H4 (cell line): ENCODE measurements at places on chromosomes 3 and 15. TPM values are rescaled to one million over a fixed set of nuclear protein-coding genes. Genes with fewer than 3 reads are reported as not detected.

CRABP1 gene
- total RNA-seq, result not detected in 2 replicates

ZBTB47 gene
- total RNA-seq, result 1.9 and 3.8 TPM in 2 replicates

DNA sequence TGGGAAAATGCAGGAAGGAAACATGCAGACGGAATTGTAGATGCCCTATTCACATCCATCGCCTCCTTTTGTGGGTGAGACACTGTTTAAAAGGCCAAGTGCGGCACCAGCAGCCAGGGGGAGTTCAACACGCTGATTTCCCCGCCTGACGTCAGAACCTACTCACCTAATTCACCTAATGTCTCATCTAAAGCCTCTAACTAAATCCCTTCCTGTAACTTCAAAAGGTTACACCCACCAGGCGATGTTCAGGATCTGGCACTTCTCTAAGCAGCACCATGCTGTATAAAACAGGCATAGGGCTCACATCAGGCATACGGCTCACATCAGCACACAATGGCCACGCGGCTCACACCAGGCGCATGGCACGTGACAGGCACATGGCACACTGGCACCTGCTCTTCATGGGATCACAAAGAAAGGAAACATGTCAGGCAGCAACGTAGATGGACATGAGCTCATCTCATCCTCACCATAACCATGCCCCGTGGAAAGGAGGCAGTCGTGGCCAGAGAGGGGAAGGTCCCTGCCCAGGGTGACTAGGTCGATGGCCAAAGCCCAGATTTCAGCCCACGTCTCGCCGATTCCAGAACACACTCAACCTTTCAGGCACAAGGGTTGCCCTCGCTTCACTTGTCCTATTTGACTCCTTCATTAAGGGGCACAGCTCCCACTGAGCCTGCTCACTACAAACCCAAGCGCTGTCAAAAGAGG, 21.7 kb downstream of the XXYLT1 start:
- no peak for DNase-seq

DNA sequence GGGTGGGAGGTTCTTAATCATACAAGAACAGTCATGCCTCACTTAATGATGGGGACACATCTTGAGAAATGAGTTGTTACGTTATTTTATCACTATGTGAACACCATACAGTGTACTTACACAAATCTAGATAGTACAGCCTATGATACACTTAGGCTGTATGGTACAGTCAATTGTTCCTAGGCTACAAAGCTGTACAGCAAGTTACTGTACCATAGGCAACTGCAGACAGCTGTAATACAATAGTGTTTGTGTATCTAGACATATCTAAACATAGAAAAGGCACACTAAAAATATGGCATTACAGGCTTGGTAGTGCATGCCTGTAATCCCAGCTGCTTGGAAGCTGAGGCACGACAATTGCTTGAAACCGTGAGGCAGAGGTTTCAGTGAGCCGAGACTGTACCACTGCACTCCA, 55.7 kb upstream of the PLXND1 start:
- DNase-seq, result no peak

- DNase-seq, result no peak
Observed at GRCh38 chr3:5585085-5585484, 397.6 kb downstream of the EDEM1 start.

DNA sequence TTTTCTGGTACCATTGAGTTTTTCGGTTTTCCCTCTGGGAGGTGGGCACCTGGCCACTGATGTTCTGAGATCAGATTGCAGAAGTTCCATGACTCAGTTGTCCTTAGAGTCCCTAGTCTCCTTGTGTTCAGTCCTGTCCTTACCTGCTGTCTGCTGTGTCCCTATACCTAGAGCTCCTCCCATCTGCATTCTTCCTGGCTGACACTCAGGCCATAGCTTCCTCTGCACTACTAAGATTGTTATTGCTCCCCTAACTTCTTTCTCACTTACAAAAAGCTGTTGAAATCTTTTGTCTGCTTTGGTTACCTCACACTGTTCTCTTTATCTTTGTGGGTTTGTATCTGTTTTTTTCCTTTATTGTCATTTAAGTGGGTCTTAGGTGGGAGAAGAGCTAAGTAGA, 13.2 kb downstream of the USP3 start:
- no peak for DNase-seq

- DNase-seq, result no peak
Observed at GRCh38 chr3:77462951-77463350, 423.1 kb downstream of the ROBO2 start.

KLF15 gene
- total RNA-seq, result 1.1 and 1.6 TPM in 2 replicates

- DNase-seq, result no peak
Observed at GRCh38 chr15:83835479-83835878, 181.6 kb downstream of the ADAMTSL3 start.

GRCh38 chr15:71313806-71314205, 198.5 kb downstream of the THSD4 start:
- DNase-seq, result no peak

PRRT3 gene
- 3.0 and 3.4 TPM in 2 replicates for total RNA-seq

ITGB5 gene
- total RNA-seq, result 189 and 223 TPM in 2 replicates

DNA sequence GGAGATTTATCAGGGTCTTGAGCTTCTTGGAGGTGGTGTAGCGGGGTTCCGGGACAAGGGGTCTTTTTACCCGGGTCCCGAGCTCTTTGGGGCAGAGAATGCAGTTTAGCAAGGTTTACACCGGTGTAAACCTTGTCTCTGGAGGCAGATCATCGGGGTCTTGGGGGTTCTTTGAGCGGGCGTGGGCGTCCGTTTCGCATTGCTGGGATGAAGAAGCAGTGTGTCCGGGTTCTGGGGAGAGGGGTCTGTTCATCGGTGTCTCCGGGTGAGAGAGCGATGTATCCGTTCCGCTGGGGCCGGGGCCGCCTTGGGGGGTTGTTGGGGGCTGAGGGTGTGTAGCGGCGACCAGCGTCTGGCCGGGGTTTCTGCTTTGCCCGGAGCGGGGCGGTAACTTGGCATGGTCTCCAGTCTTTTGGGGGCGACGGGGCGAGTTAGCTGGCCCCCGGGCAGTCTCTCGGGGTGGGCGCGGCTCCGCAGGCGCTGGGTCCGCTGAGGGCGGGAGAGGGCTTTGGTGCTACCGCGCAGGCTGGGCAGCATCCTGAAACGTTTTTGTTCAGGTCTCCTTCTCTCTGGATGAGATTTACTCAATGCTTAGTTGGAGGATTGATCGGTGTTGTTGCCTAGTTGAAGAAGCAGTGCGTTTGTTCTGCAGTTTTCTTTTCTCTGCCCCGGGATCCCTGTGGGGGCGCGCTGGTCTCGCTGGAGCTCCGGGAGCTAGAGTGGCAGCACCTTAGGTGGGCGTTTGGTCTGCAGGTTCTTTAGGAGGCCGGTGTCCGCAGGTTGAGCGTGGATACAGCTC, 843 bp downstream of the GLCE start:
- no peak for DNase-seq

MYO5C gene
- total RNA-seq, result 0.06 and 0.29 TPM in 2 replicates

DNA sequence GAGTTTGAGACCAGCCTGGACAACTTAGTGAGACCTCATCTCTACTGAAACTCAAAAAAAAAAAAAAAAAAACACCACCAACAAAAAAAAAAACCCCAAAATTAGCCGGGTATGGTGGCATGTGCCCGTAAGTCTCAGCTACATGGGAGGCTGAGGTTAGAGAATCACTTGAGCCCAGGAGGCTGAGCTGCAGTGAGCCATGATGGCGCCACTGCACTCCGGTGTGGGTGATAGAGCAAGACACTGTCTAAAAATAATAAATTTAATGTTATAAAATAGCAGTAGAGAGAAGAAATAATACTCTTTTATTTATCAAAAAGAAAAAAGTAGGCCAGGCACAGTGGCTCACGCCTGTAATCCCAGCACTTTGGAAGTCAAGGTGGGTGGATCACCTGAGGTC, 17.4 kb downstream of the RCCD1 start:
- DNase-seq, result no peak

- DNase-seq, result no peak
Observed at GRCh38 chr3:112096176-112096575, 10.0 kb downstream of the C3orf52 start.

DNA sequence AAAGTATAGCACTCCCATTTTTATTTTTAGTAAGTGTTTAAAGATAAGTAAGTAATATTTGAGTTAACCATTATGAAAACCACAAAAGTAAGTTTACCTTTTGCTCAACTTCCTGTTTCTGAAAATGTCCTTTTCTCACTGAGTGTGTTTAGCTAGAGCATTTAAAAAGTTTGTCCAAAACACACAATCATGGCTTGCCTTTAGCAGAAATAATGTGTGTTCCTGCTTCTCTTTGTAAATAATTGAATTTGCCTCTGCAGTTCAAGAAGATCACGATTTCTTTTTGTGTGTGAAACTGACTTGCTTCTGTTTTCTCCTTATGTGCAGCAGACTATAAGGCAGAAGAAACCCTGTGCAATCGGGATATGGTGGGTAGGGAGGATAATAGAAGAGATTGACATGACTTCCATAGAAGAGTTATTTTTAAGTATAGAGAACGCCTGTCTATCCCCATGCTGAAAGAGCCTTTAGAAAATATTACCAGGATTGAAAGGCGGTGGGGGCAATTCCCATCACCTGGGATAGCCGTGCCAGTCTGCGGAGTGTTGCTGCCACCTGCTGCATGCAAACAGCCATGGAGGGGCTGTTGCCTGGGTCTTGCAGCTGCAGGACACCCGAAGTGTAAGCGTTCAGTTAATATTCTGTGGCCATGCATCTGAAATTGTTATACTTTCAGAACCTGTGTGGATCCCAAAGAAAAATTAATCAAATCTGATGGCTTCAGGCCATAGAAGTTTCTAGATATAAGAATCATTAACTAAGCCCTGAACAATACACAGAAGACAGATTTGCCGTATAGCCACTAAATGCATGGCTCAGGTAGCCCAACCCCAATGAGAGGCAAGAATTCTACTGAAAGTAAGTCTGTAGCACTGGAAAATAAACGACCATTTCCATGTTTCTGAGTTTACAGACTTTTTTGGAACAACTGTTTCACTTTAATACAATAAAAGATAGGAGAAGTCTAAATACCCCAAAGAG, 2.4 kb upstream of the CD96 start:
- peak; percentile 71 for DNase-seq

TMEM212 gene
- total RNA-seq, result not detected in 2 replicates

GRCh38 chr15:34370129-34370528, 3.1 kb upstream of the LPCAT4 start:
- no peak for DNase-seq

GOLGA6L10 gene
- 0.56 TPM in 1 of 2 replicates, not detected in the other for total RNA-seq

PPARG gene
- 34.7 and 36.8 TPM in 2 replicates for total RNA-seq

DNA sequence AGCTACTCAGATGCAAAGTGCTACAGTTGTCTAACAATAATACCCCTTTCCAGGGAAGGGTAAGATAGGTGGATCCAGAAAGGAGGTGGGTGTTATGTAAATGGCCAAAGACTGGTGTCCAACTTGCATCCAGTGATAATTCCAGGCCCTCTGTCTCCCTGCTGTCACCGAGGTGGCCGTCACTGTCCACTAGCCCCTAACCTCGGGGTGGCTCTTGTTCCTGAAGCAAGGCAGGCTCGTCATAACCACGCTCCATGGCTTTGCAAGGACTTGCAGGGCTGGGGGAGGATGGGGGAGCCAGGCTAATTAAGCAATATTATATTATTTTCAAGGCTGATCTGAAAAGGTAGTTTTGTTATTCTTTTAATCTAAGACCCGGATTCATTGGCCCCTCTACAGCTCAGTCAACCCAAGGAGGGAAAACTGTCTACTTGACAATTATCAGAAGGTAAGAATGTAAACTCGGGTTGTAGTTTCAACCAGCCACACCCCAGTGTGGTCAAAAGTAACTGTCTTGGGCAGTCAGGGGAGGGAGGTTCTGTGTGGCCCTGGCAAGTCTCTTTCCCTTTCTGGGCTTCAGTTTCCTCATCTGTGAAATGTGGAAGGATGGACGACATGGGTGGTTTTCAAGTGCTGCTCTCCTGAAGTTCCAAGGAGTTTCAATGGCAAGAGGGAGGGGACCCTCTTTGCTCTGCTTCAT, 220.1 kb upstream of the BHLHE40 start:
- no peak for DNase-seq

SLC7A14 gene
- not detected in 2 replicates for total RNA-seq

- peak; percentile 40 for DNase-seq
Observed at GRCh38 chr3:141020143-141020830, 30.9 kb upstream of the SPSB4 start.

- no peak for DNase-seq
Observed at GRCh38 chr15:91127236-91127955, 27.3 kb downstream of the SV2B start.

DNA sequence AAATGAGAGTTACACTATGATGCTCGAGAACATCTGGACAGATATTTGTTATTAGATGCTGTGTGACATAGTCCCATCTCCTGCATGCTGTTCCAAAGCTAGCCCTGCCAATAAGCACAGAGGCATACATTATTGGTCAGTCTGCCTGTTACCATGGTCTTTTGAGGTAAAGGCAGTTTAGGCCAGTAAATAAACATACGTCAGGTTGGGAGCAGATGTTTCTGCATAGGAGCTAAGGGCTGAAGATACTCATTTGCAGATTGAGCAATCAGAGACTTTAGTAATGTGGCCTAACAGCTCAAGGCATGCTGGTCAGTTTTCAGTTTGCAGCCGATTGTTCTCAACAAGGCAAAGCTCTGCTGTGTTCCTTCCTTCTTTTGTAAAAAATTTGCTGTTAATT, 192.9 kb downstream of the ADAMTSL3 start:
- DNase-seq, result peak; percentile 49

GRCh38 chr15:41585127-41586047, 26.4 kb downstream of the TYRO3 start:
- no peak for DNase-seq

GRCh38 chr3:45976191-45977091, 19.2 kb downstream of the FYCO1 start:
- DNase-seq, result no peak

GRCh38 chr3:39237027-39237426, 42.8 kb downstream of the CX3CR1 start:
- DNase-seq, result no peak

DNA sequence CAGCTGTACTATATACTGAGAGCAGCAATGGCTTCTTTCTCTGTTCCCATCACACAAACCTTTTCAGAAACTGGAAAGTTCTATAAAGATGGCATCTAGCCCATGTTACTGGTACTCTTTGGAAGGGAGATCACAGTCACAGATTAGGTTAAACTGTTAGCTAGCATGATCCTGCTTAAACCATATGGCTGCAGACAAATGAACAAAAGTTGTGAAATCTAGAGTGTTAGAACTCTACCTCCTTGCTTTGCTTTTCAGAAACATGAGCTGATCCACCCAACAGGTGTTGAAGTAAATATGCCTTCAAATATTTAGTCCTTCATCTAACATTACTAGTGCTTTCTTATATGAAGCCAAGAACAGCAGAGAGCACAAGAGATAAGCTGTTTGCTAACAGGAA, 102.6 kb downstream of the SNRK start:
- no peak for DNase-seq

DNA sequence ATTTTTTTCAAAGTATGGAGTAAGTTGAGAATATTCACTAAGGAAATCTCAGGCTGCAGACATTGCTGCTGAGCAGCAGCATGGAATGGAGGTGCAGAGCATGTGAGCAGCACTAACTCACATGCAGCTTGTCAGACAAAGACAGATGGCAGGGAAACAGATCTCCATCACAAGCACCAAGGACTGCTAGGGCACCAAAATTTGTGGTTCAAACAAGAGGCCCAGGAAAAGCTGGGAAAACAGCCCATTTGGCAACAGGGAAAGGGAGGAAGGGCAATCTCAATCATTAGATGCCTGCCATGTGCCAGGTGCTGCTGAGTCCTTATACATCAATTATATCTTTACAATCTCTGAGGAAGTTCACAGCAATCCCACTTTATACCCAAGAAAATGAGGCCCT, 47.2 kb upstream of the EIF1B start:
- DNase-seq, result no peak

GRCh38 chr15:98744506-98744905, 96.2 kb downstream of the IGF1R start:
- DNase-seq, result no peak
